ENCODE measurements at places on chromosomes 6 and 20. TPM values are rescaled to one million over a fixed set of nuclear protein-coding genes. Genes with fewer than 3 reads are reported as not detected.

COL21A1 gene
- 1.0 TPM for total RNA-seq

SRSF12 gene
- 1.0 TPM for total RNA-seq

RPP40 gene
- 14.9 TPM for total RNA-seq

ZSCAN23 gene
- 1.2 TPM for total RNA-seq

BACH2 gene
- 0.78 TPM for total RNA-seq

NUDT3 gene
- 33.9 TPM for total RNA-seq

SCUBE3 gene
- total RNA-seq = 0.16 TPM

NKAPL gene
- total RNA-seq = 2.5 TPM

TNNC2 gene
- total RNA-seq = not detected

WFDC5 gene
- not detected for total RNA-seq

SHLD1 gene
- 2.7 TPM for total RNA-seq

KCNK16 gene
- not detected for total RNA-seq

SCRT2 gene
- total RNA-seq = not detected

NHSL1 gene
- 15.1 TPM for total RNA-seq

CLPSL1 gene
- not detected for total RNA-seq

LTV1 gene
- 14.1 TPM for total RNA-seq

SFTA2 gene
- not detected for total RNA-seq

LAMA5 gene
- 74.3 TPM for total RNA-seq

PGC gene
- not detected for total RNA-seq

CLVS2 gene
- not detected for total RNA-seq

COMMD7 gene
- 24.5 TPM for total RNA-seq

TPBG gene
- 87.8 TPM for total RNA-seq

DEFB112 gene
- not detected for total RNA-seq

ACTL10 gene
- total RNA-seq = 1.4 TPM

HLA-DRB5 gene
- not detected for total RNA-seq

SH3BGRL2 gene
- 8.0 TPM for total RNA-seq

ID4 gene
- 11.9 TPM for total RNA-seq

MANEA gene
- total RNA-seq = 18.4 TPM

KCNK5 gene
- total RNA-seq = not detected

SMLR1 gene
- not detected for total RNA-seq

ACOT8 gene
- 45.8 TPM for total RNA-seq

OPRL1 gene
- total RNA-seq = 1.2 TPM

CST2 gene
- total RNA-seq = not detected

SSTR4 gene
- total RNA-seq = not detected

MARCKS gene
- 121 TPM for total RNA-seq

RTEL1 gene
- 12.4 TPM for total RNA-seq

SIRPD gene
- not detected for total RNA-seq

TRIM10 gene
- total RNA-seq = not detected

BMP6 gene
- total RNA-seq = 1.2 TPM

DEF6 gene
- 2.5 TPM for total RNA-seq

TMEM200A gene
- 5.0 TPM for total RNA-seq

KHDC1 gene
- total RNA-seq = 3.5 TPM

KHDC1L gene
- not detected for total RNA-seq

RIMS4 gene
- not detected for total RNA-seq

LINC00237 gene
- total RNA-seq = not detected

PAX1 gene
- total RNA-seq = not detected

GATA5 gene
- not detected for total RNA-seq

KIF25 gene
- 0.56 TPM for total RNA-seq

ABHD16B gene
- total RNA-seq = not detected

ZBTB46 gene
- 3.7 TPM for total RNA-seq

Data from epithelial cell of alveolus of lung (primary cell).